Right forelimb (tissue), 1 donor: ENCODE measurements at places on chromosomes 5 and 9.

DNA sequence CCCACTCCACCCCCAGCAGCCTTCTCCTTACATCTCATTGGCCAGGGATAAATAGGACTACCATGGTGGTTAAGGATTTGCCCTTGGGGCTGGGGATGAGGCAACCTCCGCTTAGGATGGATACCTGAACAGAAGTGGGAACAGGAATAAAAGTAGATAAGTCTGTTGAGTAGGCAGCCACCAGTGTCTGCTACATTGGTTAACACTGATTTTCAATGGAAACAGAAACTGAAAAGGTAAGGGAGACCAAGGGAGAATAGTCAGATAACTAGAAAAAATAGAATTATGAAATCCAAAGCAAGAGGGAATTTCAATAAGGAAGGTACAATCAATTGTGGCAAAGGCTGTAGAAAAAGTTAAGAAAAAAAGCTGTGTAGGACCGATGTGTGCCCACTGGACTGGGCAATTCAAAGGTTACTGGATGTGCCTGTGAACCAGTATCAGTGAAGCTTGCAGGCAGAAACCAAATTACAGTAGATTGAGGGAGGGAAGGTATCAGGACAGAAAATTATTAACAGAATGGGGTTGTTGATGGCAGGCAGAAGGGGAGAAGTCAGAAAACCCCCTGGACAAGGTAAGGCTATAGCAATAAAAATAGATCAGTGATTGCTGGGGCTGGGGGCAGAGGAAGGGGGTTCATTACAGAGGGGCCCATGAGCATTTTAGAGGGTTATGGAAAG is 48.7 kb downstream of the DNAJC21 start:
- DNase-seq: no peak

GRCh38 chr9:89793124-89793495 is 188.3 kb downstream of the GADD45G start:
- DNase-seq: no peak

GRCh38 chr5:171433352-171433698 is 13.9 kb downstream of the FGF18 start:
- DNase-seq: no peak

DNA sequence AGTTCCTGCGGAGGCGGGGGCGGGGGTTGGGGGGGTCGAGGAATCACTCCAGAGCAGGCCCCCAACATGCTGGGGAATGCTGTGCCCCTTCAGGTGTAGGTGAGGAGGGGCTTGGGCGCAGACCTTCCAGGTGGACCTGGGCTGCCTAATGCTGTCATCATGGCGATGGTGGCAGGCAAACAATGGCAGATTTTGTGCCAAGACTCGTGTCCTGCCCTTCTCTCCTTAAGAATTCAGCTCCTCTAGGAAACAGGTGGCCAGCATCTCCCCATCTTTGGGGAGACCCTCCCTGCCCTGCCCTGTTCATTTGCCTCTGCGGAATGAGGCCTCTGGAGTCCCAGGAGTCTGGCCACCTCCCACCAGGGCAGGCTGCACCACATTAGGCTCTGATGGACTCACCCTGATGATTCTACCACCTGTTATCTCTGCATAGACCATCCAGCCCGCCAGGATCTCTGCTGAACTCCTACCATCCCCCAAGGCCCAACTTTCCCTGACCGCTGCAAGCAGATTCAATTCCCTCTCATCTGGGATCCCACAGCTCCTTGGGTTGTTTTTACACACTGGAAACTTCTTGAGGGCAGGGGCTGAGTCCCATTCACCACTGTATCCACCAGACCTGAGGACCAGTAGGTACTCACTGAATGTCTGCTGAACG is 10.9 kb upstream of the SLC25A51 start:
- DNase-seq: no peak

DNA sequence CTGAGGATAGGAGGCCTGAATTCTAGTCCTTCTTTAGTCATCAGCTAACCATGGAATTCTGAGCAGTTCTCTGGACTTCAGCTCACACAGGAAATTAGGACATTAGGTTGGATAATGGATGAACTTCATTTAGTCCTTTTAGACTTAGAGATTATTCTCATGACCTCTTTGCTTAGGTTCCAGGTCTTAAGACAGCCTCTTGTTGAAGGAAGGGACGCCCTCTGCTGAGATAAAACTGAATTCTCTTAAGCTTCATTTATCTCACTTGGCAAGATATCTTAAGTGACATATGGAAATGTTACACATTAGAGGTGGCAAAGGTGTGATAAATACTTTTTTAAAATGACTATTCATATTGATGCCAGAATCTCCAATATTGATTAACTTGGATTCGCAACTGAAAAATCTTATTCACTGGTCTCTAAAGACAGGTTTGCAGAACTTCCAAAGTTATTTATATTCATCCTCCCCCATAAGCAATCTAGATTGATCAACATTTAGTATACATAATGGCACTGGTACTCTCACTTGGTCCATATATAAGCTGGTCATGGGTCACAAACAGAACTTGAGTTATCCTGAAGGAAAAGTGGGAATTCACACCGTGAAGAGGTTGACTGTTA is 16.9 kb upstream of the ZNF366 start:
- no peak for DNase-seq

GRCh38 chr5:80234116-80234948 is 21.5 kb downstream of the SERINC5 start:
- no peak for DNase-seq
